GM23248 (cell line): ENCODE measurements at places on chromosomes 5 and 9. TPM values are rescaled to one million over a fixed set of nuclear protein-coding genes. Genes with fewer than 3 reads are reported as not detected.
A peak's percentile ranks its signal among the peaks of the same experiment; 100 is the strongest.

Gene AMBP
- total RNA-seq: not detected in 2 replicates

Gene FGF18
- total RNA-seq: not detected in 2 replicates

Gene SLC34A3
- total RNA-seq: not detected in 2 replicates

Gene PLAC8L1
- total RNA-seq: 2.3 TPM in 1 of 2 replicates, not detected in the other

Gene EEIG1
- 6.1 and 29.6 TPM in 2 replicates for total RNA-seq

Gene ARID3C
- 0.11 and 0.38 TPM in 2 replicates for total RNA-seq

Gene RETREG1
- total RNA-seq: 0.22 and 5.1 TPM in 2 replicates

DNA sequence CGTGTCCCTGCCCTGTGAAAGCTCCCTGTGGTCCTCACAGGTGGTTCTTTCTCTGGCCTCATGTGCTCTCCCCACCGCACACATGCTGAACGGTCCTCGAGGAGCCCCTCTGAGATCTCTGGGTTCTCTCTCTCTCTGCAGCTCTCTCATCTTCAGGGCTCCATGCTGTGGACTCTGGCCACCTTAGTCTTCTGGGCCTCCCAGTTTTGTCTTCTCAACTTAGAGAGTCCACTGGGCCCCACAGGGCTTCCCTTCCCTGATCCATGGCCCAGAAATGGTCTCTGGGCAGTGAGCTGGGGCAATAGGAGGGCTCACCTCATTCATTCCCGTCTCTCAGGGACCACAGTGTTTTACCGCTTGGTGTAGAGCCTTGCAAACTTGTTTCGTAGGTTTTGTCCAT, 26.4 kb downstream of the FGD3 start:
- no peaks in the 10 kb centered on the region for H3K36me3 ChIP-seq
- H3K4me1 ChIP-seq: no peaks in the 10 kb centered on the region
- no peak overlapping the region for H3K4me3 ChIP-seq

DNA sequence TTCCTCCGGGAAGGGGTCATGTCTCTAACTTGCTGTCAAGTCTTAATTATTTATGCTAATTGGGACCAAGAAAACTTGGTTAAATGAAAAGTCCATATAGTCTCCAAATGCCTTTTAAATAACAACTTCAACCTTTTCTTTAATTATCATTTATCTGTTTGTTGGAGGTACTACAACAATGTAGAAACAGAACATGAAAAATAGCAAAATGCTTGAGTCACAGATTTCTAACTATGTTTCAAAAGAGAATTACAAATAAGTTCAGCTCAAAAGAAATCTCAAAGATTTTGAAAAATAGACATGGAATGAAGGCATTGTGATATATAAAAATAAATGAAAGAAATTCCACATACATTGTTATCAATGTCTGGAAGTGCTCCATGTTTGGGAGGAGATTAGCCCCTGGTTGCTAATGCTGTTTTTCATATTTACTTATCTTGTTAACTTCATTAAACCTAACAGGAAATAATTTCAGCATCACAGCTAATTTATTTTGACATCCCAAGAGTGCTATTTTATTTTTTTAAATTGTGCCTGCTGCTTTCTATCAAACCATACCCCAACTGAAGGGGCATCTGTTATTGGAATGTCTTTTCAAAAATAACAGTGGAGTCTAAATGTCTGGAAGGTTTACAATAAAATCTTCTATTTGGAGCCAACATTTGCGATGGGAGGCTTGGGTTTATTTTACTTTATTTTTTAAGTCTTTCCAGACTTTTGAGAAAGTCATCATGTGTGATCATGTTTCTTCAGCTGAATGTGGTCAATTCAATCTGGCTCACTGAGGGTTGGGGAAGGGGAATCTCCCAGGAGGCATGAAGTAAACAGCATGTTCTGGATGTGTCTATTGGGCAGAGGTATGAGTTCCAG, 53.1 kb upstream of the ANKRD55 start:
- H3K27me3 ChIP-seq: no peaks in the 10 kb centered on the region
- H3K36me3 ChIP-seq: no peaks in the 10 kb centered on the region
- DNase-seq: no peak
- no peak overlapping the region for H3K27ac ChIP-seq
- no peak overlapping the region for H3K4me3 ChIP-seq

DNA sequence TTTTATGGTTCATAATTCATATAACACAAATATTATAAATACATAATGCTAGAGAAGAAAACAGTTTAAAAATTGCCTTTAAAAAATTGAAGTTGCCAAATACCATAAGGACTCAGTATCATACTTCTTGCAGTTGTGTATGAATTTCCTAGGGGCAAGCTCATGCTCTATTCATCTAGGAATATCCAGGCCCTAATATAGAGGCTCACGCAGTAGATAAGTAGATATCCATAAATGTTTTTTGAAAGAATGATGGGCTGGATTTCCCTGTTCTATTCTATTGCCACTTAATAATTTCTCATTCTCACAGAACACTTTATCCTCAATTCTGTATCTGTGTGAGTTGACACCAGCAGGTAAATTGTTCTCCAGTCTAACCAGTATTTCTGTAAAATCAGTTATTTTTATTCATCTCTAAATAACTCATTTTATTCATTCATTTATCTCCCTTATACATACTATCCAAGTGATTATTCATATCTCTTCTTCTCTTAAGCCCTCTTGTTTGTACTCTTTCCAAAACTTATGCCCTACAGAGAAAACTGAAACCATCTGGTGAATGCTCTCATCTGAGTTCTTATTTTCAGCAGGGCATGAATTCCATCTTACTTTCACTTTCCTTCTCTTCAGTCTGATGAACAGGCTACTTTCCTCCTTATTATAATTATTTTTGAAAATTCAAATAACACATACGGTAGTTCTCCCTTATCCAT, 97.1 kb downstream of the SLC44A1 start:
- H3K27ac ChIP-seq: peak overlapping the region; percentile 6; the same call in 1 of the 2 replicates
- peak overlapping the region; percentile 64 for H3K4me3 ChIP-seq
- peaks cover 13% of the 10 kb centered on the region; the same call in 1 of the 2 replicates for H3K36me3 ChIP-seq
- H3K27me3 ChIP-seq: no peaks in the 10 kb centered on the region

DNA sequence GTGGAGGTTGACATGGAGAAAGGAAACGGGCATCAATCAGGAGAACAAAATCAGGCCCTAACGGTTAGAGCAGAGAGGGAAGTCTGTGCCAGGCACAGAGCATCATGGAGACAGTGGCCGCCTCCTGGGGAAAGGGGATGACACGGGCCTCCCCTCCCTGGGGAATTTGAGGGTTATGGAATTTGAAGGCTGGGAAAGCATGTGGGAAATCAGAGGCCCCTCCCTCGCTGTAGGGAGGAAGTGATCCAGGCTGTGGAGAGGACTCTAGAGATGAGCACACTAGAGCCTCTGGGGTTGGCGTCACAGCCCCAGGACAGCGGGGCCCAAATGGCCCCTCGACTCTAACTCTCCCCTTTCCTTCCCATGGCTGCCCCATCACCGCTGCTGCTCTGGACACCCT, 36.7 kb downstream of the PROP1 start:
- H3K36me3 ChIP-seq: no peaks in the 10 kb centered on the region
- DNase-seq: no peak
- H3K4me1 ChIP-seq: no peaks in the 10 kb centered on the region
- no peaks in the 10 kb centered on the region for H3K27me3 ChIP-seq
- no peak overlapping the region for H3K27ac ChIP-seq
- no peak overlapping the region for H3K4me3 ChIP-seq

DNA sequence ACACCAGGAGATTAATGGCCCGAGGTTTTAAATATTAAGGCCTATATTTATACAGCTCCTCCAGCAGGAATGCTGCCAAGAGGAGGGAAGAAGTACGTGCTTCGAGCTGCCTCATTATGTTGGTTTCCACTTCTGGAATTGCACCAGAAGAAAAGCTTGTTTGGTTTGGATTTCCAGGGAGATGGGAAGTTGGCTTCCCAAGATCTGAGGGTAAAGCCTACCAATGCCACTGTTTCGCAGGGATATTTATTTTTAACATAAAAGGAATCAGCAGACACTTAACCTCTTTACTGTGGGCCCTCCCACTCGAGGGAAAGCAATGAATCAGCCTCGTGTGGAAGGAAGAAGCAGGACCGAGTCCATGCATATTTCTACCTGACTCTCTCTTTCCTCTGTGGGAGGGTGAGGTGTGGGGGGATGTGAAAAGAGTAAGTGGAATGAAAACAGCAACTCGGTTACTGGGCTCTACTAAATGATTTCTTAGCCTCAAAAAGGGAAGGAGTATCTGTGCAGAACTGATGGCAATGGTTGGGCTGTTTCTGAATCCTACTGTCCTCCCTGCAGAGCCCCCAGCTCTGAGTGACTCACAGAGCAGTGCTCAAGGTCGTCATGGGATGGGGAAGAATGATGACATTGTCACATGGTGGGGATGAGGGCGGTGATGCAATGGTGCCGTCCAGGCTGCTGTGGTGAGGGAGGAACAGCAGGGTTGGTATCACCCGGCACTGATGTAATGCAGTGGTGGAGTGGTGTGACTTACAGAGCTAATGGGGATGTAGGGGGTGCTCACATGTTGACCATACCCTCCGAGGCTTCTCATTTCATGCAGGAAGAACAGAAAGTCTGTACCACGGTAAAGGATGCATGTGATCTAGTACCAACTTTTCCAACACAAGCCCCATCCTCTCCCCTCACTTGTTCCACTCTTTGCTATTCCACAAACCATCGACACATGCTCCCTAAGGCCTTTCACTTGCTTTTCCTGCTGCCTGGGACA, 215.0 kb upstream of the PANK3 start:
- H3K4me3 ChIP-seq: no peak overlapping the region
- peak; percentile 86 for DNase-seq
- peak overlapping the region; percentile 78 for H3K27ac ChIP-seq
- H3K27me3 ChIP-seq: no peaks in the 10 kb centered on the region
- peaks cover 13% of the 10 kb centered on the region for H3K4me1 ChIP-seq

DNA sequence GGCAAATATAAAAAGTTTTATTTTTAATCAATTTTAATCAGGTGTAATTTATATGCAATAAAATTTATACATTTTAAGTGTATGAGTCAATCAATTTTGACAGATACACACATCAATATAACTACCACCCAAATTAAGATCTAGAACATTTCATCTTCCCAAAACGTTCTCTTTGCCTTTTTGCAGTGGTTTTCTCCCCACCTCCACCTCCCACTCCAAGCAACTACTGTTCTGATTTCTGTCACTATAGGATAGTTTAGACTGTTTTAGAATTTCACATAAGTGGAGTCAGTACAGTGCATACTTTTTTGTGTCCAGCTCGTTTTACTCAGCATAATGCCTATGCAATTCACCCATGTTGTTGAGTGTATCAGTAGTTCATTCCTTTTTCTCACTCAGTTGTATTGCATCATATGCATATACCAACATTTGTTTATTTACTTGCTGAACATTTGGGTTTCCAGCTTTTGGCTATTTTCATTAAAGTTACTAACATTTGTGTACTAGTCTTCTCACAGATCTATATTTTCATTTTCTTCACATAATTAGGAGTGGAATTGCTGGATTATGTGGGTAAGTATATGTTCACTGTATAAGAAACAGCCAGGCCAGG, 52.2 kb upstream of the DHFR start:
- H3K27ac ChIP-seq: no peak overlapping the region

- peaks cover 5% of the 10 kb centered on the region; the same call in 1 of the 2 replicates for H3K27me3 ChIP-seq
- no peak for DNase-seq
- H3K36me3 ChIP-seq: no peaks in the 10 kb centered on the region
- no peak overlapping the region for H3K4me3 ChIP-seq
Observed at GRCh38 chr5:2677689-2678088, 73.8 kb downstream of the IRX2 start.

GRCh38 chr5:28164568-28164967, 1126.2 kb upstream of the CDH9 start:
- H3K27ac ChIP-seq: no peak overlapping the region
- H3K4me3 ChIP-seq: no peak overlapping the region
- no peaks in the 10 kb centered on the region for H3K4me1 ChIP-seq
- no peaks in the 10 kb centered on the region for H3K36me3 ChIP-seq

- H3K36me3 ChIP-seq: no peaks in the 10 kb centered on the region
- H3K4me3 ChIP-seq: no peak overlapping the region
- peaks cover 13% of the 10 kb centered on the region for H3K4me1 ChIP-seq
- DNase-seq: no peak
- H3K27ac ChIP-seq: no peak overlapping the region
Observed at GRCh38 chr9:81460693-81461092, 228.7 kb downstream of the TLE1 start.

GRCh38 chr5:77871016-77871415, 94.9 kb upstream of the TBCA start:
- H3K4me1 ChIP-seq: peaks cover 7% of the 10 kb centered on the region
- no peak overlapping the region for H3K27ac ChIP-seq
- no peaks in the 10 kb centered on the region for H3K27me3 ChIP-seq
- no peaks in the 10 kb centered on the region for H3K36me3 ChIP-seq
- DNase-seq: no peak

GRCh38 chr9:120482424-120483186, 97.4 kb downstream of the CDK5RAP2 start:
- H3K27me3 ChIP-seq: no peaks in the 10 kb centered on the region
- H3K4me3 ChIP-seq: no peak overlapping the region
- no peak overlapping the region for H3K27ac ChIP-seq
- peaks cover 30% of the 10 kb centered on the region for H3K4me1 ChIP-seq
- H3K36me3 ChIP-seq: peaks cover 9% of the 10 kb centered on the region; the same call in 1 of the 2 replicates

DNA sequence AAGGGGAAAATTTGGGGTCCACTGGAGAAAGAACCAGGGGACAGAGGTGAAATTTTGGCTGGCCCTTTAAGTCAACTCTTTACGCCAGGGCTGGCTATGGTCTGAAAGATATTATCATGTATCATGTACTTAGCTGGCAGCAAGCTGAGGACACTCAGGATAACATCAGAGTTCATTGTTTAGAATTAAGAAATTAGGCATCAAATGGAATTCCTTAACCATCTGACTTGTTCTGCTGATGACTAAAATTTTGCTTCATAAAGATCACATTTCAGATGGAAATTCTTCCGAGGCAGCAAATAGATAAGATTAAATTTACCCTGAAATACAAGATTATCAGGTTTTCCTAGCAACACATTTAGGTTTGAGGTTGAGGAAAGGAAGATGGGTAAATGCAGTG, 269.4 kb upstream of the KLF9 start:
- H3K4me3 ChIP-seq: no peak overlapping the region
- no peaks in the 10 kb centered on the region; the same call in 1 of the 2 replicates for H3K27me3 ChIP-seq
- no peak overlapping the region for H3K27ac ChIP-seq
- DNase-seq: peak; percentile 5
- no peaks in the 10 kb centered on the region for H3K4me1 ChIP-seq

DNA sequence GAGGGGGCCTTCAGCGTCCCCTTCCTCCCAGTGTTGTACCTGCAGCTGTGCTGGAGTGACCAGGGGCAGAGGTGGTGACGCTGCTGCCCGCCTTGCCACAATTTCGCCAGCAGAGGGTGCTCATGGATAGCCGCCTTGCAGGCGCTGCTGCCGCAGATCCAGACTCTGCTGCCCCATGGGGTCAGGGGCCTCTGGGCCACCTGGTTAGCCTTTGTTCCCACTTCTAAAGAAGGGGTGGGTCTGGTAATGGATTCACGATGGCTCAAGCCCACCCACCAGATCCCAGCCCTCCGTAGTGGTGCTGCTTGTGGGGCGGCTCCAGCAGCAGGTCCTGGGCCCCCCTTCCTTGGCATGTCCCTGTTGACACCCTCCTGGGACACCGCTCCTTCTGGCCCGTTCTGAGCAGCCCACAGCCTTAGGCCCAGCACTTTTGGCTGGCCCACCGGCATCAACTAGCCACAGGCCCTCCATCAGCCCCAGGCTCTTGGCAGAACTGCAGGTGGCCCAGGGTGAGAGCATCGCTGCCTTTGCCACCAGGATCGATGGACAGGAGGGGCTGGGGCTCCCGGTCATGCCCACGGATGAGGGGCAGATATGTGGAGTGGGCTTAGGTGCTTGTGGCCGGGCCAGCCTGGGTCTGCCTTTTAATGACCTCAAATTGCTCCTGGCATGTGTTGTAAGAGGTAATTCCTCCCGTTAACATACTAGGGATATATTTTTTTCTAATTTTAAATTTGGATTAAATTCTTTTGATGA, 57.2 kb downstream of the COL5A1 start:
- no peaks in the 10 kb centered on the region for H3K27me3 ChIP-seq
- no peak overlapping the region for H3K4me3 ChIP-seq
- peak; percentile 50 for DNase-seq
- H3K27ac ChIP-seq: 0 out of 2 replicates have a peak overlapping the region, but pooled peaks have one; percentile 18
- no peaks in the 10 kb centered on the region for H3K4me1 ChIP-seq
